ENCODE measurements at places on chromosomes 3 and 15.

GRCh38 chr3:186152361-186152798 lies 43.5 kb upstream of the ETV5 start:
- DNase-seq, result no peak

GRCh38 chr3:1380926-1381646 lies 288.3 kb downstream of the CNTN6 start:
- DNase-seq, result no peak

DNA sequence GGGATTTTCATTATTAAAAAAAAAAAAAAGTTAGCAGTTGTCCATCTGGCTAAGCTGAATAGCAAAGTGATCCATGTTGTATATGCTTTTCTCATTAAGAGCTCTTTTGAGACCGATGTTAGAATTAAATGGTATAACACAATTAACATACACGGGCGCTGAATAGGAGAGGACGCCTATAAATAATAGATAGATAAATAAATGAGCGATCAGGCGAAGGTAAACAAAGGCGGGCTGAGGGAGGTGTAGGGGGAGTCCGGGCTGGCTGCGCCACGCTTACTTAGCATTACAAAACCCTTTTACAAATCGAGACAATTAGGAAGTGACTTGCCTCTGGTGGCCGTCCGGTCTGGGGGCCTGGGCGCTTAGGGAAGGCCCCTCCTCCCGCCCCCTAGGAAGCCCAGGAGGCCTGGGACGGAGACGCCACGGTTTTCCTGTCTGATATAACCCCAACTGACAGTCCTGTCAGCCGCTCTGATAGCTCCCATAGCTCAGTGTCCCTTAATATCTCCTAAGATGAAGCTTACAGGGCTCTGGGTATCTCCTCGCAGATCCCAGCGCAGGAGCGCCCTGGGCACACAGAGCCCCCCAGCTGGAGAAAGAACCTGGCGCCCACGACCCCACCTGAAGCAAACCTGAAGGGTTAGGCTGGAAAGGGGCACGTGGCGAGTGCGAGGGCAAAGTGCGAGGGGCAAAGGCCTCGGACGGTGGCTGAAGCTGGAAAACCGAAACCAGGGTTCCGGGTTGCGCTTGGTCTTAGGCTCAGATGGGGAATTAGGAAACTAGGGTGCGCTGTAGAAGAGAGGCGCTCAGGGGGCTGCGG lies 3.6 kb downstream of the SOX14 start:
- DNase-seq, result no peak

GRCh38 chr3:144049374-144049773 lies 77.8 kb downstream of the DIPK2A start:
- DNase-seq, result no peak

DNA sequence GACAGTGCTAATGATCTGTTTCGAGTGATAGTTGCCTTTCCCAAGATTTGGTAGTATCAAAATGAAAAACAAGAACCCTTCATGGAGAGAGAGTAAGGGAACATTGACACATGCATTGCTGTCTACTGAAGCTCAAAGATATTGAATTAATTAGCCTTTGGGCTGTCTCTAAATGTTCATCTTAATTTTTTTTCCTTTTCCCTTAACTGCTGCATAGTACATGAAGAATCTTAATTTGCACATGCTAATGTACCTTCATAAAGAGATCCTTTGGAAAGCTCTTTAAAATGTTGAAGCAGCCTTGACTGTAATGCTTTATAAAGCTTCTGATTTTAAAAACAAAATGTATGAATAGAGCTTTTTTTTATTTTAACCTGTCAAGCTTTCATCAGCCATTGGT lies 452.2 kb downstream of the TUSC7 start:
- DNase-seq, result no peak

DNA sequence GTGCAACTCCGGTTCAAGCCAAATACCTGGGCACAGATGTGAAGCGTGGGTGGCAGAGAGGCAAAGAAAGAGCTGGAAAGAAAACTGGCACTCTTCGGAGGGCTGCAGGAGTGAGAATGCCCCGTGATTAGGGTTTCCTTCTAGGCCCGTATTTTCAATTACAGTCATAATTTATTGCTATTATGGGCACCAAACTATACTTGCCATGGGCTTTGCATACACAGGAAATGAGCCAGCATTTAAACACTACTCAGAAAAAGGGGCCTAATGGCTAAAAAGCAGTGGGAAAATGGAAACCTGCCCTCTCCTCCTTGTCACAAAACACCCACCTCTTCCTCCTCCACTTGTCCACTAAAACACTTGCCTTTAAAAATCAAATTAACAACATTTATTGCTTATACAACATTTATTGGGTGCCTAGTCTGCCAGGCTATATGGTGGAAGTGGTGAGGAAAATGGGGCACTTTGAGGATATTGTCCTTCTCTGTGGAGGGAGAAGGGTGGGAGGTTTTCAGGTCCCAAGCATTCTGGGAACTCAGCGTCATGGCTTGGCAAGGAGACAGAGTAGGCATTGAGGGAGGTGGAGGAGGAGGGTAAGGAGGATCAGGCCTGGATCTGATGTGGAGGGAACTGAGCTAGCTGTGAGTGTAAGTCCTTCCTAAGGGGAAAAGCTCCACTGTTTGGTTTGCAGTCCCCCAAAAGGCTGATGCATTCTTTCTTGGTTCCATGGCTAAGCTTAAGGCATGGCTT lies 160.9 kb downstream of the SLCO3A1 start:
- no peak for DNase-seq

DNA sequence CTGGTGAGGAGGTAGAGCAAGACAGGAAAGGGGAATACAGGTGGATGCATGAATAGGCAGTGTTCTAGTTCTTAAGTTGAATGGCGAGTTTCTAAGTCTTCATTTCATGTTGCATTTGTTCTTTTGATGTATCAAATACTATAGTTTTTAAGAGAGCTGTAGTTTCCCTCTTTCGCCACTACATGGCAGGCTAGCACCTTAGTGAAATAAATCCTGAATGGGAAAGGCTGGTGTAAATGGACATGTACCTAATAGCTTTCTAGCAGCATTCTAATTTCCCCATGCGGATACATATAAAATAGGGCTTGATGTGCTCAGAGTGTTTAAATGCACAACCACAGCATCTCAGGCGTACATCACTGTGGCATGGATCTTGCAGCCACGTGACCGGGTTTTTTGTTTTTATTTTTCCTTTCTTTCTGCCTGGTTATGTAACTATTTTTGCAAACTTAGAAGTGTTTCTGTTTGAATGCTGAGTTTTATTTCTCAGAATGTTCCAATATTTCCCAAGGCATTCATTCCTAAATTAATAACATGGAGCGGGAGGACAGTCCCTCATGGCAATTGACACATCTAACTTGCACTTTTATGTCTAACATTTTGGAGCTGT lies 23.5 kb upstream of the CLN6 start:
- peak; percentile 83 for DNase-seq

- no peak for DNase-seq
Observed at GRCh38 chr3:190352861-190353457, 30.7 kb upstream of the CLDN1 start.

Data from fibroblast of skin of scalp (primary cell).